ENCODE measurements at places on chromosomes 1 and 21.

DNA sequence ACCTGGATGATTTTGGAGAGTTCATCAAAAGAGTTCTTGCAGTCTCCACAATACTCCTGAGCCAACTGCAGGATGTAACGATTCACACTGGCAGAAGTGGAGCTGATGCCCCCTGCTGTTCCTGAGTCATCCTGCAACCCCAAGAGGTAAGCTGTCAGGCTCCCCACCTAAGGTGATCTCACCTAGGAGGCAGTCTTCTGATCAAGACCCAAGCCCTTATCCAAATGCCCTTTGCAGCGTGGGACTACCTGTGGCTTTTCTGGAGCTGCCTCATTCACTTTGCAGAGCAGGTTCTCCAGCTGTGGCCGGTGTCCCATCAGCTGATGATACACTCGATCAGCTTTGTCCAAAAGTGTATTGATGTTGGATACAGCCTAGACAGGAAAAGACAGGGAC, 96.4 kb downstream of the UBR4 start:
- DNase-seq: peak; percentile 56

DNA sequence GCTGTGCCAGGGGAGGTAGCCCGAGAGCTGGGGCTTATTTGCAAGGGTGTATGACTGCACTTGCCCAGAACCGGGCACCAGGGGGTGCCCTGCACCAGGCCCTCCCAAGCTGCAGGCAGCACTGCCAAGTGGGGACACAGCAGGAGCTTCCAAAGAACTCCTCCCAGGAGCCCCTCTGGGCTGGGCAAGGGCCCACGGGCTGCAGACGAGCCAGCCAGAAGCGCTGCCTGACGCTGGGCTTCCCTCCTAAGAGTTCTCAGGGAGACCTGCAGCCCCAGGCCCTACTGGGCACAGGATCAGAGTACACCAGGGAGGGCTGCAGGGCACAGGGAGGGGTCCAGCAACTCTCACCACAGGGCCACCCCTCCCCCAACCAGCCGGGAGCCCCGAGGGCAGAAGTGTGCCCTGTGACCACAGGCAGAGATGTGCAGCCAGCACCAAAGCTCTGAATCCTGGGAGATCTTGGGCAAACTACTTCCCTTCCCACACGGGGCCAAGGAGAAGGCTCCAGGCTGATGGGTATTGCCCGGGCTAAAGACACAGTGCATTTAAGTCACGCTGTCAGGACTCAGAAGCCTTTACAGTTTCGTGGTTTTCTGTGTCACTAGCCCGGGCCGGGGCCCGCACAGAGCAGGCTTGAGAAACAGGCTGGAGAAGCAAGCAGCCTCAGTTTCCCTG, 63.4 kb downstream of the KCNAB2 start:
- DNase-seq: peak; percentile 60

DNA sequence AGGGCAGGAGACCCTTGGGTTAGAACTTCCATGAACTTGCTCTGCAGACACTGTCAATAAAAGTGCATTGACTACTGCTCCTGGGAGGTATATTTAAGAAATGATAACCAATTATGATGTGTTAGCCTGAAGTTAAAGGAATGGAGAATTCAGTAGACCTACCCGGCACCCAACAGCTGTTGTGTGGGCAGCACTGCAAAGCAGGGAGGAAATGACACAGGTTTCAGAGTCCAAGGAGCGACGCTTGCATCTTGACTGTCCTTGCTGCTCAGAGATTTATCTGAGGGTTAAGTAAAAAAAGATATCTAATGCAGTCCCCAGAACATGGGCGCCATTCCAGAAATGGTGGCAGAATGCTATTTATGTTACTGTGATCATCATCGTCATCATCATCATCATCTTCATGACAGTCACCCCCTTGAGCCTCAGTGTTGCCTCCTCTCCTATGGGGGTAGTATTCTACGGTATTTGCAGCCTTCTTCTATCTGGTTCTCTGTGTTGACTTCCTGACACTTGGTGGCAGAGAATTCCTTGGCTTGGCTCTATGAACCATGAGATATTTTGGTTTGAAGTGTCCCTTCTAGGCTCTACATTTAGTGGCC, 225.9 kb downstream of the KAZN start:
- no peak for DNase-seq

GRCh38 chr1:205118752-205119151, 3.0 kb downstream of the RBBP5 start:
- DNase-seq: no peak

- DNase-seq: no peak
Measured at GRCh38 chr1:19488136-19488535, 2.8 kb upstream of the CAPZB start.

GRCh38 chr1:73161418-73161817, 879.1 kb upstream of the NEGR1 start:
- DNase-seq: no peak

DNA sequence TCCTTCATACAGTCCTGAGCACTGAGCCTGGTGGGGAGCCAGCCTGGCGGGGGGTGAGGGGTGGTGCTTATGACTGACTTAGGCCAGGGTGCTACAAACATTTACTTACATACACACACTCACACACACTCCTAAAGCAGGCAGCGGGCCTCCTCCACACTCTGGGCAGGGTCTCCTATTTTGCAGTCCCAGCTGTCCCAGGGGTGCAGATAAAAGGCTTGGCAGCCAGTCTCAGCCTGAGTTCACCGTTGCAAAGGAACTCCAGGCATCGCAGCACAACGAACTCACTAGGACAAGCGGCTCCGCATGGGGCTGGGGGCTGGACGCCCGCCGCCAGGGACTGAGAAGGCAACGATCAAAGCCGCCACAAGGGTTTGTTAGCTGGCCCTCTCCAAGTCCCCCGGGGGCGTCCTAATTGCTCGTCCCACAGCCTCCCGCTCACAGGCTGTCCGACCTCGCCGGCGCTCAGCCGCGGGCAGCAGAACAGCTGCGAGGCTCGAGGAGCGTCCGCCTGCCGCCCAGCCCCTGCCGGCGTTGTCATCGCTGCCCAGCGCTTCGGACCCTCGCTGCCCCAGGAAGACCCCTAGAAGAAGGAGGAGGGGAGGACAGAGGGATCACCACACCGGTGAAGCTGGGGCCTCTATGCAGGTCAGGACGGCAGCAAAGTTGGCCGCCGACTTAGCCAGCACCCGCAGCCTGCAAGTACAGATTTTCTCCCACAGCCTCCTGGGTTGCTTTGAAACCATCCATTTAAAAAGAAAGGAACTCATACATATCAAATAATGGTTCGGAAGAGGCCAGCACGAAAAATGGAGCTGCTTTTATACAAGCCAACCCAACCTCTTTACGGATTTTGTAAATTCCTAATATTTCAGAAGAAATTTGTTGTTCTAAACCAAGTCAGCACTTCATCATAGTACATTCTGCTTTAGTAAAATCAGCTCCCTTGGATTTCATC, 6.2 kb downstream of the BARHL2 start:
- DNase-seq: no peak

- no peak for DNase-seq
Measured at GRCh38 chr1:42046761-42047507, 106.3 kb upstream of the GUCA2B start.

DNA sequence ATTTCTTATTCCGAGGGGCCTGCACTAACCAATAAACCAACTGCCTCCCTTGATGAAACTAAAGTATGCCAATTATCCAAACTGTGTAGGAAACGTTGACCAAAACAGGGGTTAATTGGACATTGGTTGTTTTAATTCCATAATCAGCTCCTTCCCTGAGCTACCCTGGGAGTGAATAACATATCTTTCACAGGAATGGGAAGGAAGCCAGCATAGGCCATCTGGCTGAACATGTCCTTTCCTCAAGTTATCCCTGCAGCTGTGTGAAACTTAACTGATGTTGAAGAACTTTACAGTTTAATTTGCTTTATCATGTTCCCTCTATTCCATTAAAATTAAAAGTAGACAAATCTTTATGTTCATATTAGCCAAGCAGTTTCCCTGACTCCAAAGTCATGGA, 75.4 kb downstream of the NRIP1 start:
- DNase-seq: no peak

DNA sequence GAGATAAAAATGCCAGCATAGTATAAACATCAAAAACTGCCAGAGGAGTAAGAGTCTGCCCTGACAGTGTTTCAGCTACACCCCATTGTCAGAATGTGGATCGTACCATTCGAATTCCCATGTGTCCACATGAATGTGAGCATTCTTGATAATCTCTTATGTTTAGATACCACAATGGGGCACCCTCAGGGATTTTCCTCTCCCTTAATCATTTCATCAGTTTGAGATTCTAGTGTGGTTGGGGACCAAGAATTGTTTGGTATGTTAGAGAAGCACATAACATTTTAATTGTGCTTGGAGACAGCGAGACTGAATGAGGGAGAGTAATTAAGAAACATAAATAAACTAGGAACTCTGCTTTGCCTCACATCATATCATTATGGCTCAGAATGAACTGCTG, 120.2 kb downstream of the ZC3H11B start:
- DNase-seq: no peak

GRCh38 chr1:228338521-228339051, 68.0 kb downstream of the TRIM11 start:
- no peak for DNase-seq

DNA sequence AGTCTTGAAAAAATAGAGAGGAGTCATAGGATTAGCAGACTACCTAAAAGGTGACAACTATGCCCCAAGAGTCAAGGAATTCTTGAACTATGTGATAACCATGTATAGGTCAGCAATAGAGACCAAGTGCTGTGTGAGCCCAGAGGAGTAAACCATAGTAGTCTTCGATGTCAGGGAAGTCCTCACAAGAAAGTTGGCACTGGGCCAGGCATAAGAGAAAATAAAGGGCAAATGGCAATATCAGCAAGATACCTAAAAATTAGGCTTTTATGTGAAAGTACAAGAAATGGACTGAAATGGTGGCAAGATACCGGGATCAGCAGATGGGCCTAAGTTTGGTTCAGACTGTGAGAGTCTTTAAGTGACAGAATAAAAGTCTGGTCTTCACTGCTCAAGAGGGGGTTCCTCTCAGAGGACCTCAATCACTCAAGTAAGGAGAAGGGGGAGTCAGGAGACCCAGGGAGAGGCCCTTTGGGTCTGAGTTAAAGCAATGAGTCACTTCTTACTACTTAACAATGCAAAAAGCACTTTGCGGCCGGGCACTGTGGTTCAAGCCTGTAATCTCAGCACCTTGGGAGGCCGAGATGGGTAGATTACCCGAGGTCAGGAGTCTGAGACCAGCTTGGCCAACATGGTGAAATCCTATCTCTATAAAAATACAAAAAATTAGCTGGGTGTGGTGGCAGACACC, 95.0 kb downstream of the TEX35 start:
- DNase-seq: peak; percentile 46

DNA sequence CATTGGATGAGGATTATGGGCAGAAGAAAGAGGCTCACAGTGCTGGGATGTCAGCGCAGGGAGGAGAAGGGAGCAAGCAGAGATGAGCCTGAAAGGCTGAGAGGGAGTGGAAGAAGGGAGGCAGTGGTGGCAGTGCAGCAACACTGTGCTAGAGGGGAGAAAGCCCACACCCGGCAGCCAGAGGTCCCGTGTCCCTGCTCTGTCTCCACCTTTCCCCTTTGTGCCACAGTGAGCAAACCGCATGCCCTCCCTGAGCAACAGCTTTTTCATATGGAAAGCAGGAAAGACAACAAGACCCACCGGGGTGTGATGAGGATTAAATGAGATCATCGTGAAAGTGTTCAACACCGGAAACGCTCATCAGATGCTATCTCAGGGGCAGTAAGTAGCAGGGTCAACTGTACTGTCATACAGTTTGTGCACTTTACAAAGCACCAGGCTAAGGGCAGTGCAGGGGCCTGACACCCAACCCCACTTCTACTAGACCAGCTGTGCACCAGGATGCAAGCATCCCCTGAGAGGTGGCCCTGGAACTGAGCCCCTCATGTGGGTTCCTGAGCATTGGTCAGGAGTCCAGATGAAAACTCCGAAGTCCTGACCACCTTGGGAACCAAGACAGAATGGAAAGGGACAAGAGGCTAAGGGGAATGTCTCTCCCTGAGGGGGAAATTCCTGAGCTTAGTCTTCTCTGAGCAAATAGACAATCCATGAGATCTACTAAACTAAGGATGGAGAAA, 9.1 kb downstream of the NHLH1 start:
- DNase-seq: peak; percentile 82

- no peak for DNase-seq
Measured at GRCh38 chr1:44002606-44003157, 11.3 kb downstream of the CCDC24 start.

DNA sequence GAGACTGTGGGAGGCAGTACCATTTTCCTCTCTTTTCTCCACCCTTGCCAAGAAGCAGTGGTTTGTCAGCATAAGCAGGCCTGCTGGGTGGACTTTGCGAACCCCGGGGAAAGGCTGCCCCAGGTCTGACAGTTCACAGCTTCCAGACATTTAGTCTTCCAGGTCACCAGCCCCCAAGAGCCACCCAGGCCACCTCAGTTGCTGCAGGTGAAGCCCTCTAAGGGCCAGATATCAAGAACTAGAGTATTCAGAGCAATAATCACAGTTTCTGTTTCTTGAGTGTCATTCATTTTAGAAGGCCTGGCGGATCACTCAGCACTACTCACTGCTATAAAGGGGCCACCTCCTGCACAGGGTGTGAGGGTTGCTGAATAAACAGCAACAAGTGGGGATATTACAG, 9.5 kb upstream of the ADORA3 start:
- DNase-seq: no peak

- no peak for DNase-seq
Measured at GRCh38 chr1:47416319-47417169, 459 bp downstream of the FOXE3 start.

DNA sequence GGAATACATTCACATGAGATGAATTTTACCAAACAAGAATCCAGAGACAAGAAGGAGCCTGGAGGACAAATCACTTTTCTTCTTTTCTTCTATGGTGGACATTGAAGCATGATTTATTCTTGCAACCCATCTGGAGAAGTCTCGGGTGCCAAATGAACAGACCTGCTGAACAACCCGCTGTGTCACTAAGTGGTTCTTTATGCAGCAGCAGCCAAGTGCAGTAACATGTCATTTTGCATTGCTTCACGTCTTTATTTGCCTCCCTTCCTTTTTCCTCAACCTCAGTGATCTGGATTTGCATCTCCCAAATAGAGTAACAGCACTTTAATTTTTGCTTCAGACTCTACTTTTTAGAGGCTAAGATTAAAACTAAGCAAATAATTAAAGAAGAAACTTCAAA, 50.0 kb upstream of the TENT5C start:
- DNase-seq: no peak

DNA sequence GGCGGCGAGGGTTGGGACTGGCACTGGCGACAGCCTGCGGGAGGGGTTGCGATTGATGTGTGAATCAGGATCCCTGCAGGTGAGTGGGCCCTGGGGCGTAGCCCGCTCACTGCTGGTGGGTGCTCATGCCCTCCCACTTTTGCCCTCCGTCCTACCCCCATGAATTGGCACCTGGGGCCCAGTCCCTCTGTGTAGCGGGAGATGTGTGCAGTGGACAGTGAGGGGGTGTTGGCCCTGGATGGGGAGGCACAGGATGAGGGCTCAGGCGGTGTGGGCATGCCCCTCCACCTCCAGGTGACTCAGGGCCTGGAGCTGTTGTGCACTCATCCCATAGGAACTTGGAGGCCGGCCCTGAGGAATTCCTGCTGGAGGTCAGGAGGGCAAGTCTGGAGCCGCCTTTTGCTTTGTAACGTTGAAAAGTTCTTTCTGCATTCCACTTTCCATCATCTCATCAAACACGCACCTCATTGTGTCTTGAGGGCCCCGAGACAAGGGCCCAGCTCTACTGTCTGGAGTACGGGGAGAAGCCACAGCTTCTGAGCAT, 3.0 kb downstream of the PEAR1 start:
- DNase-seq: peak; percentile 99

- DNase-seq: no peak
Measured at GRCh38 chr1:2517966-2518365, 8.4 kb downstream of the PANK4 start.
